ENCODE measurements at places on chromosomes 16 and 17.

DNA sequence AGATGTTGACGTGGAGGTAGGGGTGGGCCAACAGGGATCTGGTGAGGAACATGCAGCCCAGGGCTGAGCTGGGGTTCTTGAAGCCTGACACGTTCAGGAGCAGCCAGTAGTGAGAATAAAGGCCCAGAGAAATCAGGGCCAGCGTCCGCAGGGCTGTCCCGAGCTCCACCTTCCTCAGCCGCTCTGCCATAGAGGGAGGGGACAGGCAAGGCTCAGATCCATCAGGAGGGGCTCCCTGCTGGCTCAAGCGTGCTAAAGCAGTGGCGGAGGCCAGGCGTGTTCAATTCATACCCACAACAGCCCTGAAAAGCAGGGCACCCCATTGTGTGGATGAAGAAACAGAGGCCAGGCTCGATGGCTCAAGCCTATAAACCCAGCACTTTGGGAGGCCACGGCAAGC lies 8.3 kb upstream of the FDXR start:
- no peak for DNase-seq

- no peak for DNase-seq
These were observed 38.0 kb downstream of the ARHGAP17 start for GRCh38 chr16:24976971-24977677.

- DNase-seq: no peak
These were observed 197.6 kb upstream of the XYLT1 start for GRCh38 chr16:17668386-17668785.

- no peak for DNase-seq
These were observed 21.5 kb upstream of the ADGRG1 start for GRCh38 chr16:57606847-57607501.

GRCh38 chr17:31291820-31292219 lies 5.2 kb downstream of the OMG start:
- no peak for DNase-seq

DNA sequence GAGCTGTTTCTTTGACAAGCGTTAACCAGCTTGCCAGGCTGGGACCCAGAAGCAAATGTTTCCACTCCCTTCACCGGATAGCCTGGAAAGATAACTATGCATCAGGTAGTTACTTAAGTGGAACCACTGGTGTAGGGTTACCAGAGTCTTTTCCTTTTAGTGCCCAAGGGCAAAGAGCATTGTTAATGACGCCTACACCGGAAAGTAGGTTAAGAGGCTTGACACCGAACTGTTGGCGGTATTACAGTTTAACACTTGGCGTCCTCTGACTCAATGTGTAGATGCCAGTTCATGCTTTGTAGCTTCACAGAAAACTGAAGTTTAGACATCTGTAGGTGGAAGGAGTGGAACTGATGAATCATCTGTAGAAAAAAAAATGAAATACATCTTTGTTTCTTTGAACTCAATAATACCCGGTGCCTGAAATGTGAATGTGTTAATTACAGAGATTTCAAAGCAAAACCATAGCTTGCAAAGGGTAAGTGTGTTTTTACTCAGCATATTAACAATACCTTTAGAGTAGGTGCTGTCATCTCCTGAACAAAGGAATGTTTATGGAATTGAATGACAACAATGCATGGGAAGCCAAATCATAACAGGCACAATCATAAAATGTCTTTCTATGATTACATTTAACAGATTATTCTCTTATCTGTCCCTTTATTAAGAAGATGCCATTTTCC lies 426.7 kb upstream of the SALL1 start:
- DNase-seq: no peak

DNA sequence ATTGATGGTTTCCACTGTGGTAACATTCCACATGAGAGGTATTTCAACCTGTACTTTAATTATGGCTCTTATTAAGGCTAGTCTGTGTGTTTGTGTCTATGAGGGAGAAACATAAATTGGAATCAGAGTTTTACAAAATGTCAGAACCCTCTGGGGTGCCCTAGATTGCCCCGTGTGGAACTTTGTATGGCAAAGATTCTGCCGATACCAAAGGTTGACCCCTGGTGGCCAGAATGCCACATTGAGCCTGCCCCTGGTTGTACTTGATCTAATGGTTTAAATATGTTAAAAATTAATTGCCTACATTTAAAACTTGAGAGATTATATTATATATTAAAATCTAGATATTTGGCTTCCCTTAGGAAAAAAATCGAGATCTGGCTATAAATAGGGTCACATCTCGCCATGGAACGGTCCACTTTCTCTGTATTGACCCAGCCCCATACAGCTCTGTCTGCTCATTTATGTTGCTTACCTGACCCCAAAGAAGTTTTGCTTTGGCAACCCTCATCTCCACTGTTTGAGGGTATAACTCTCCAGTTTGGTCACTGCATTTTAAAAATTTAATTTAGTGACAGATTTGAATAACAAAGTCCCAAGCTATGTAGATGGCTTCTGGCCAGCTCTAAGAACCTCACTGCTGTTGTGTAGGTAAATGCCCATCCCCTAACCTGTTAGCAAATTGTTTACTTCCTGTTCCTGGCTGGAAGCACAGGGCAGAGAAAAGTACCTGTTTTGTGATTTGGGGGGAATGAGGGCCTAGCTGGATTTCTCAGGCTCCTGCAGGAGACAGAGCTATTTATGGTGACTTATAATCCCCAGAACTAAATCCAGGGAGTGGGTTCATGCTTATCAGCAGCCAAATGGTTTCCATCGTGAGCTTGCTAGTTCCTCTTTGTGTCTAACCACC lies 95.0 kb downstream of the PLCG2 start:
- peak; percentile 39 for DNase-seq

- DNase-seq: peak; percentile 59
These were observed 204.1 kb upstream of the CIBAR2 start for GRCh38 chr16:85316321-85316919.

- DNase-seq: peak; percentile 35
These were observed 33.7 kb upstream of the MFSD6L start for GRCh38 chr17:8832711-8833352.

- peak; percentile 3 for DNase-seq
These were observed 33.0 kb upstream of the SEC14L1 start for GRCh38 chr17:77107506-77108433.

DNA sequence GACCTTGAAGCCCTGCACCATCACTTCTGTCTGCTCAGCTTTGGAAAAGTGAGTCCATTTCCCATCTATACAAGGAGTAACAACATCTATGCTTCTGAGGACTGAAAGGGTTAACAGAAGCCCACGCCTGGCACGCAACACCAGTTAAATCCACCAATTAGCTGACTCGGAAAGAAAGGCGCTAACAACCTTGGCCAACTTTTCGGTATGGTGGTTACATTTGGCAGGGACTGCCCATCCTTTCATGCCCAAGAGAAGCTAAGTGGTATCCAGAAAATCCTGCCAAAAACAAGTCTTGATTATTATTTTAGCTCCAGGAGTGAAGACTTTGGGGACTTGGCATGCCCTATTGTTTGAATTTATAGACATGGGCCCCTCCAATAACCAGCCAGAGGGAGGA lies 202.3 kb upstream of the RPL38 start:
- no peak for DNase-seq

DNA sequence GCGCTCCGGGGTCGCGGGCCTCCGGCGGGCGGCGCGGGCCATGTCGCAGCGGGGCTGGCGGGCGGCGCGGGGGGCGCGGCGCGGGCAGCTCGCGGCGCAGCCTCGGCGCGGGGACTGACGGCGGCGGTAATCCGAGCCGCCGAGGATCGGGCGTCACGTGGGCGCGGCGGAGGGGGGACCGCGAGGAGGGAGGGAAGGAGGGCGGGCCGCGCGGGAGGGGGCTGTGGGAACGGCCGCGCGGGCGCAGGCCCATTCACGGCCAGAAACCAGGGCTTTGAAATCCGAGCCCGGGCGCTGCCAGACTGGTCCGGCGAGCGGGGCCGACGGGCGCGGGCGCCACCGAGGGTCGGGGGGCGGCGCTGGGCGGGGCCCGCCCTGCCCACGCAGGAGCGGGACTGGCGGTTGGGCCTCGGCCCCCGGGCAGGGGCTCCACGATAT lies at the start of gene MTSS2:
Gene MTSS2 (minus strand): TSS at position 116 of the 438 bp plus-strand sequence. CDS start 262 bp downstream, outside the sequence.
- DNase-seq: peak; percentile 17

DNA sequence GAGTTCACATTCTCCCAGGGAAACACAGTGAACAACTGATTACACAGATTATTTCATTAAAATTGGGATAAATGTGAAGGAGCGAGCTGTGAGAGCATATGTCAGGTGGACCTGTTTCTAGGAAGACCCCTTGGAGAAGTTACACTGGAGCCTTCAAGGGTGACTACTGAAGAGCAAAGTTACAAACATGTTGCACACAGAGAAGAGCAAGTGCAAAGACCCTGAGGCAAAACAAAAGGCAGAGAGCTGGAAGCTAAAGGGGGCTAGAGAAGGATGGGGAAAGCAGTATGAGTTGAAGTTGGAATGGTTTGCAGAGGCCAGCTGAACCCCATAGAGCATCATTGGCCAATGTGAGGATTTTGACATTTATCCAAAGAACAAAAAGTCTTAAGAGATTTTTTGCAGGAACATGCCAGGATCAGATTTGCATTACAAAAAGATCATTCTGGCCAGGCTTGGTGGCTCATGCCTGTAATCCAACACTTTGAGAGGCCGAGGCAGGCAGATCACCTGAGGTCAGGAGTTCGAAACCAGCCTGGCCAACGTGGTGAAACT lies 14.1 kb downstream of the PDZD9 start:
- no peak for DNase-seq

DNA sequence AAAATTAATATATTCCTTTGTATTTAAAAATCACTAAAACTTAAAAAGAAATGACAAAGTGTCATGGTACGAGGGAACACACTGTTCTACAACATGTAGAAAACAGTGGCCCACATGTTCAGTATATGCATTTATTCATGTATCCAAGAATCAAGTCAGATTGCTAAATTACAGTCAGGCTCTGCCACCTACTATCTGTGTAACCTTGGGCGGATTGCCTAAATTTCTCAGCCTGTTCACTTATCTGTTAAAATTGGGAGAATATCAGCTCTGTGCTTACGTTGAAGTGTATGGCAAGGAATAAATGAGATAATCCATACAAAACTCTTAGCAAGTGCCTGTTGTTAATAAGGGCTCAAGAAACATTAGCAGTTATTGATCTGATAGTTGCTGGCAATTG lies 3.4 kb upstream of the USP22 start:
- no peak for DNase-seq

GRCh38 chr17:68507576-68507975 lies 4.7 kb upstream of the PRKAR1A start:
- DNase-seq: no peak

DNA sequence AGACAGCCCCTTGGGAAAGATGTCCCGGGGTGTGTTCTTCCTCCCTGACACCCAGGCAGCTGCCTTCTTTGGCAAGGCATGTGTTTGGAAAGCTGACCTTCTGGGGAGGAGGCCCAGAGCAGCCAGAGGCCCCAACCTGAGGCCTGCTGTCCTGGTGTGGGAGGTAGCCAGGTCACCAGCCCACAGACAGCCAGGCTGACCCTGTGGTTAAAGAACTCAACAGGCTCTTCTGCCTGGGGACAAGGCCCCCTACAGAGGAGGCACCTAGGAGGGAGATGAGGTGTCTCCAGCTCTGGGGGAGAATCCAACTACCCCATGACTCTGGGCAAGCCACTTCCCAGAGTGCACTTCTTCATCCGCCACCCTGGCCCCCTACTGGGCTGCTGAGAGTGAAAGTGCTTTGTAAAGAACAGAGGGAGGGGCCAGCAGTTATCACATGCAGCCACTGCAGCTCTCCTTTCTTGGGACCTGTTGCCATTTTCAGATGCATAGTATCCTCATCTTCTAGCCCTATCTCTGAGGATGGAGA lies 13.1 kb upstream of the SREBF1 start:
- peak; percentile 80 for DNase-seq

DNA sequence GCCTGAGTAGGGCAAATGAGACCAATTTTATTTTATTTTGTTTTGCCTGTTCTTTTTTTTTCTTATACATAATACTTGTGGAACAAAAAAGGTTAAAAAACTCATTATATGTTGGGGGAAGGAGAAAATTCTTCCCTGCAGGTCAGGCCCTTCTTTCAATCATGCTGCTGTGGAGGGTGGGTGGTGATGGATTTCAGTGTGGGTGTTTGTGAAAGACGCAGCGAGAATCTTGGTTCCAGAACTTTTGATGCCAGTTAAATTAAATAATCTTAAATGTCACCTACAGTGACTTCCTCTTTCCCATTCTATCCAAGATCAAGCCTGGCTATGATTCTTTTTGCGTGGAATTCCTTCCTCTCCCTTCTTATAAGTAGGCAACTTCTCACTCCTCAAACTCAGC lies 595.8 kb upstream of the EEF2KMT start:
- no peak for DNase-seq

DNA sequence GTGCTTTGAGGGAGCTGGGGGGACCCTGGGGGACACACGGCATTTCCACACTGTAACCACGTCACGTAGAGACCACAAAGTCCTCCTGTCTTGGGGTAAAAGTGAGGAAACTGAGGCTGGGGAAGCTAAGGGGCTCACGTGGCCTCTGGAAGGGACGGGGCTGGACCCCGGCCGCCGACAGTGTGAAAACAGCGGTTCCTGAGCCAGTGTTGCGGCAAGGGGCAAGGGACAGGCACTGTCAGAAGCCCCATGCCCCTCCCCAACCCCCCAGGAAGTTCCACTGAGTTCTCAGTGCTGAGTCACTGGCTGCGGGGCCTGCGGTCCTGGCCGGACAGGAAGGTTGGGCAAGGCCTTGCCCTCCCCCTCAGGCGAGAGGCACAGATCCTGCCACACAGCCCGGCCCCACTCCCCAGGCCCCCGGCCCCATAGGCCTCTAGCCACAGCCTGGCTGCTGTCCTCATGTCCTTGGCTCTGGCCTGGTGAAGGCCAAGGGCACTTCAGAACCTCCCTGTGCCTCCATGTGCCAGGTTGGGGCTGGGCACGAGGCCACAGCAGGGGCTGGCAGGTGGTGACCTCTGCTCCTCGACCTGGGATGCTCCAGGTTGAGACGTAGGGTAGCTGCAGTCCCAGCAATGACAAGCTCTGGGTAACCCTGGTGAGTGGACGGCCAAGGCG lies 5.0 kb upstream of the CCDC57 start:
- DNase-seq: no peak

- DNase-seq: no peak
These were observed 22.9 kb downstream of the ABR start for GRCh38 chr17:1156864-1157263.

DNA sequence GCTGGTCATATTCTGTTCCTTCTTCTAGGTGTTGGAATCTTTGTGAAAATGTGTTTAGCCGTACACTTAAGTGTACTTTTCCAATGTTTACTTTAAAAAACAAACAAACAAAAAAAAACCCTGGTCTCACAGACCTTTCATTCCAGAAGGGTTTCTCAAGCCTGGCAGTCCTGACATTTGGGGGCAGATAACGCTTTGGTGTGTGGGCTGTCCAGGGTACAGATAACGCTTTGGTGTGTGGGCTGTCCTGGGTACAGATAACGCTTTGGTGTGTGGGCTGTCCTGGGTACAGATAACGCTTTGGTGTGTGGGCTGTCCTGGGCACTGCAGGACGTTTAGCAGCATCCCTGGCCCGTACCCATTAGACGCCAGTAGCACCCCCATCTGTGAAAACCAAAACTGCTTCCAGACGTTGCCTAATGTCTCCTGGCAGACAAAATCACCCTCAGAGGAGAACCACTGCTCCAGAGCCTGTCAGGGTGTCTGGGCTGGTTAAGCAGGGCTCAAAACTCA lies 15.2 kb upstream of the FLCN start:
- no peak for DNase-seq

DNA sequence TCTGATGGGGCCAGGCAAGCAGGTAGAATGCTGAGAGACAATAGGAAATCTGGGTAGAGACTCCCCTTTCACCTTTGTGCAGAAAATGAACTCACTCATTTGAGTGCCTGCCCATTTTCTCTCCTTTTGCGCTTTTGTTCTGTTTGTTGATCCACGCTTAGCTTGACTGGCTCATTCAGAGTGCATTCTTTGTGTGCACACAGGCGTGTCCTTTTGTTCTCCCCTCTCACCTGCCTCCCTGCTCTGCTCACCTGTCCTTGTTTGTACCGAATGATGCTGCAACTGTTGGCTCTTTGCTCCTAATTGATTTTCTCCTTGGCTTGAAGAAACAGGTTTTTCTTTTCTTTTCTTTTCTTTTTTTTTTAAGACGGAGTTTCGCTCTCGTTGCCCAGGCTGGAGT lies 15.8 kb downstream of the PGS1 start:
- DNase-seq: no peak
